Suppressor macrophage treated with lipopolysaccharide for 1 hour (primary cell): ENCODE measurements at places on chromosomes 16 and 17.

- DNase-seq: no peak
Observed at GRCh38 chr16:49019081-49019633, 262.5 kb downstream of the CBLN1 start.

DNA sequence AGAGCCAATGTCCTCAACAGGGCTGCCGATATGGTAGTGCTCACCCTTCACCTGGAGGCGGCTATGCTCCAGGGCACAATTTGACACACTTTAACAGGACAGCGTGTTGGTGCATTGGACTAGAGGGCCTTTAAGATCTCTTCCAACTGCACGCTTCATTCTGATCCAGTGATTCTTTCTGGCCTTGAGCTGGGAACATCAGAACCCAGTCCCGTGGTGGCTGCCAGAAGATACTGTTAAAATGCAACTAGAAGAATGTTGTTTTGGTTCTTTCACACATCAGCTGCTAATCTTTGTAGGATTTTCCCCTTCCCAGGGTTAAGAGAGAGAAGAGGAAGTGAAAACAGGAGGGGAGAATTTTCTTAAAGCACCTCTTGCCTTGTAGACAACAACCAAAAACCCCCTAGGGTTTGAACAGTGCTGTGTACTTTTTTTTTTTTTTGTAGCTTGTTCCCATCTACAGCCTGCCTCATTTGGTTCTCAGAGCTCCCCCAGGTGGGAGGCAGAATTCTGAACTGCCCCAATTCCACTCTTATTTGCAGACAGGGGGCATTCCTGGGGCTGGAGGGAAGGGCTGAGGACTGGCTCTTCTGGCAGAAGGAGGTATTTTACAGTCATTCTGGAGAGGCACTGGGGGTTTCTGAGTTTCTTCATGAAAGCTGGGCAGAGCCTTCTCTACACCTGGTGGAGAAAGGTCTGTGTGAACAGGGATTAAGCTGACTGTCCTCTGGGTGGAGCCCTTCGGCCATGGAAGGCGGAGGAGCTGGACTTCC is 32.4 kb downstream of the SMARCE1 start:
- DNase-seq: peak; percentile 86

GRCh38 chr17:80743181-80743771 is 198.6 kb downstream of the RPTOR start:
- peak; percentile 42 for DNase-seq

DNA sequence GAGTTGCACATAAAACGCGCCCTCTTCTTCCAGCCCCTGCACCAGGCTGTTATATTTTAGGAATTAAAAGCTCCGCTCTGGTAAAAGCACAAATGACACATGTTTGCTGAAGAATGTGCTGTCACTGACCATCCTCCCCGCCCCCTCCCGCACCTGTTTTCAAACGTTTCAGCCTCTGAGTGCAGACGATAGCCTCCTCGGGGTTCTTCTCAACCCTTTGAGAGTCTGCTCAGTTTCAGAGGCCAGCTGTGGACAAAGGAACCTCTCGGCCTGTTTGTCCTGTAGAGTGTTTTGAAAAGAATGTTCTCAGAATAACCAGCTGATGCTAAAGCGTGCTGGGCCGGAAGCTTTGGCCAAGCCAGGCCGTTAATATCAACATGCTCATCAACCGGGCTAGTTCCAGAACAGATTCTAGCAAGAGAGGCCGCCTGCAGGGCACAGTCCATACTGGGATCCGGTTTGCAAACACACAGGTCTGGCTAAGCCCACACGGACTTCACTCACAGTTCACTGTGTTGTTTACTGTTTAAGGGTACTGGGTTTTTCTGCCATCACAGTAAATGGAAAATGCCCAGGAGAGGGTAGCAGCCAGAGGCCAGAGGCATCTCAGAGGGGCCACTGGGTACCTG is 6.4 kb upstream of the CACNG4 start:
- no peak for DNase-seq

DNA sequence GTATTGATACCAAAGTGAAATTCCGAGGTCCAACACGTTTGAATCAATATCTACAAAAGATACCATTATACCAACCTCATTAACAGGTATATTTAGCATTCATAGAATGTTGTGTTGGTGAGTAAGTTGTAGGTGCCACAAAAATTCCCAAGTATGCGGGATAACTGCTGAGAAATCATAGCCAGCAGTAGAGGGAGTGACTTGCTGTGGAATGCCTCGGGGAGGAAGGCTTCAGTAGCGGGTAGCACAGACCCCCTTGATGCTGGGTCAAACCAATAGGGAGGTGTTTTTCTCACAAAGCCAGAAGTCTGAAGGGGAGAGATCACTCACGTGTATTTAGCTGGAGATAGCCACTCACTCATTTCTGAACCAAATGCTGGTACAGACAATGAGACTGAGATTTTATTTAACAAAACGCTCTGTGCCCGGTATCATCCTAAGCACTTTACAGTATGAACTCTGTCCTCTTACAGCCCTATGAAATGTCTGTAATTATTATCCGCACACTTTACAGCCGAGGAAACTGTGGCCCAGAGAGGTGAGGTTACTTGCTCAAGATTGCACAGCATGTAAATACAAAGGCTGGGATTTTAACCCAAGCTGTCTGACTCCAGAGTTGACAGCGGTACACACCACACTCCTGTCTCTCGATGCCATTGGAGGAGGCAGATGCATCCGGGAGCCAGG is 23.1 kb downstream of the HSBP1 start:
- no peak for DNase-seq

- no peak for DNase-seq
Observed at GRCh38 chr16:72236866-72237265, 64.9 kb upstream of the PMFBP1 start.

DNA sequence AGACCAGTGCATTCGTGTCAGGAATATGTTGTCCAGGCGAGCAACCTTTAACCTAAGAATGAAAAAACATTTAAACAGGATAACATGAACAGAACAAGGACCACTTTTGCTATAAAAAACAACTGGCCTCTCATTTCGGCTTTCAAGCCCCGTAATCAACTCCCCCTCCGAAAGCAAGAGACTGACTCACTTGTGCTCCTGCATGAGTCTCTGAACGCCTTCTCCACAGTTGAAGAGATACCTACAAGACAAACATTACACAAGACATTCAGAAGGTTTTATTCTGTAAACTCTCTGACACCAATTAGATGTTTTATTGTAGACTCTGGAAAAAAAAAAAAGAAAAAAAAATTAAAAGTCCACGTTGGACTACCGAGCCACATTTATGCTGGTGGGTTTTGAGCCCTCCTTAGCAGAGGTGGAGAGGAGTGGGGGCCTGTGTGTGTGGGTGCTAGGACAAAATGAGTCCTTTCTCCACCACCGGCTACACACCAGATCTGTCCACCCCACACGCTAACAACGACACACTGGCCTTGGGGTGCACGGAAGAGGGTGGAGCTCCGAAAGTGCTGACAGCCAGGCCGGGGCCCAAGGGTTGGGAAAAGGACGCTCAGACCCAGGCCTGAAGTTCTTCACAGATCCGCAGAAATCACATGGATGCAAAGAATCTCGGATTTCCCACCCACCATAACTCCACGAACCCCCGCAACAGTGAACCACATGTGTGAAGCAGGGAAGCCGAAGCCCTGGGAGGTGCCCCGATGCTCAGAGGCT is 759 bp downstream of the ELAC2 start:
- no peak for DNase-seq

GRCh38 chr17:28827672-28828071 is 14.9 kb downstream of the FAM222B start:
- DNase-seq: no peak

- no peak for DNase-seq
Observed at GRCh38 chr17:61395983-61396585, 3.6 kb upstream of the TBX2 start.

- DNase-seq: no peak
Observed at GRCh38 chr16:78399384-78399783, 299.9 kb downstream of the WWOX start.

- DNase-seq: no peak
Observed at GRCh38 chr17:49747632-49748031, 16.3 kb downstream of the FAM117A start.

GRCh38 chr16:29915590-29916247 is 10.3 kb downstream of the KCTD13 start:
- no peak for DNase-seq

GRCh38 chr16:11389083-11389482 is 43.8 kb downstream of the RMI2 start:
- DNase-seq: no peak

- no peak for DNase-seq
Observed at GRCh38 chr16:20850981-20851380, 44.7 kb downstream of the REXO5 start.

GRCh38 chr17:32828822-32829221 is 48.1 kb downstream of the MYO1D start:
- DNase-seq: no peak

DNA sequence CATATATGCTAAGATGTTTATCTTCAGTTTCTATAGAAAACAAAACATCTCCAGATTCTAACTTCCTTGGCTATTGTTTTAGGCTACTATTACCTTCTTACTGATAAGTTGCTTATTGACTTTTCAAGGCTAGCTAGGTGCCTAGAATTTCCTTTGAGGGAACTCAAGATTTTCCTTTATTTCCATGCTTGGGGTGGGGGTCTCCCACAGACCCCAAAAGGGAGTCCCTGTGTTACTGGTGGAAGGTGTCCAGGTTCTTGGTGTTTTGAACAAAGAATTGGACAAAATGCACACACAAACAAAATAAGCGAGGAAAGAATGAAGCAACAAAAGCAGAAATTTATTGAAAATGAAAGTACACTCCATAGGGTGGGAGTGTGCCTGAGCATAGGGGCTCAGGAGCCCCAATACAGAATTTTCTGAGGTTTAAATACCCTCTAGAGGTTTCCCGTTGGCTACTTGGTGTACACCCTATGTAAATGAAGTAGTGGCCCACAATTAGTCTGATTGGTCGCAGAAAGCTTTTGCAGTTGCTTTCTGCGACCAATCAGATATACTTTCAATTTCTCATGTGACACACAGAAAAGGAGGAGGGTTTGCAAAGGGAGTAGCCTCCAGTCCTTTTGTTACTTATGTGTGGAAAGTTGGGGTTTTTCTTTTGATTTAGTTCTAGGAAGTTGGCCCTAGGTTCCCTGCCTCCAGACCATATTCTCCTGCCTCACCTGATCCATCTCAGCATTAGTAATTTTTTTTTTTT is 67.5 kb downstream of the MARF1 start:
- no peak for DNase-seq

- DNase-seq: no peak
Observed at GRCh38 chr17:6279659-6280058, 155.3 kb downstream of the AIPL1 start.

DNA sequence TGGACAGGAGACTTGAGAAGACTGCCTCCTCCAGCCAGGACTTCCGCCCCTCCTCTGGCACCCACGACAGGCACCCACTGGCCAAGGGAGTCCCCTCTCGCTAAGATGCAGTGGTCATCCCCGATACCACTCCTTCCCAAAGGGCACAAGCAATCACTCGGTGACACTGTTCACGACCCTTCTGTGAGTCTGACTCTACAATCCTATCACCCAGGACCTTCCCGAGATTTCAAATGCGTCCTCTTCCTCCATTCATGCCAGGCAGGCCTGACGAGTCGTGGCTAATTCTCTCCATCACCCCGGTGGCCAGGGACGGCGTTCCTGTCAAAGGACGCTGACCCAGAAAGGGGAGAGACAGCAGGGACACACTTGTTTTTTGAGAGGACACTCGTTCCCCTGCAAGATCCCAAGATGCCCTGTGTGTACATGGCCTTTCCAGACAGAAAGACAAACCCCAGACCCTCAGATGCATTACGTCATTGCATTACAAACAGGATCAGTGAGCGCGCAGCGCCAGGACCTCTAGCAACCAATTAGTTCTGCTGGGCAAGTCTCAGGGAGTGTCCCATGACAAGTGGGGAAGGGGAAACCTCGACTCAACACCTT is 12.2 kb downstream of the FBXO31 start:
- DNase-seq: no peak

DNA sequence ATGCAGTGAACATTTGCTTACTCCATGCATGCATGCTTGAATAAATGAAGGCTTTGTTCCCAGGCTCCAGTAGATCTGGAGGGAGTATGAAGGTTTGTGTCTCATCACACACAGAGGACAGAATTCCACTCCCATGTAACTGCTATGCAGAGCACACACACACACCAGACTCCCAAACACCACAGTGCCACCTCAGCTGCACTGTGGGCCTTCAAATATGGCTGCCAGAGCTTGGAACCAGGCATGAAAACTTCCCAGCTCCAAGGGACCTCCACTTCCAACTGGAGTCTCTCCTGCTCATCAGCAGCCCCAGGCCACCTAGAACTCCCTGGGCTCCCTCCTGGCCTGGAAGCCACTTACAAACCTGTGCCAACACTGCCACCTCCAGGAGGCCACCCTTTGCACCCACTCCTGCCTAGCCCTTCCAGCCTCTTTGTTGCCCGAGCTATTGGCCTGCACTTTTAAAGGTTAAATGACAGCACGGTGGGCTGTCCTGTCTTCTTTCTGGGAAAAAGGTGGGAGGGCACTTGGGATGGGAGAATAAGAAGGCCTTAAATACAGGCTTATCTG is 151.2 kb downstream of the ZNF423 start:
- peak; percentile 1 for DNase-seq

- DNase-seq: no peak
Observed at GRCh38 chr17:20967776-20968175, 75.0 kb downstream of the USP22 start.

DNA sequence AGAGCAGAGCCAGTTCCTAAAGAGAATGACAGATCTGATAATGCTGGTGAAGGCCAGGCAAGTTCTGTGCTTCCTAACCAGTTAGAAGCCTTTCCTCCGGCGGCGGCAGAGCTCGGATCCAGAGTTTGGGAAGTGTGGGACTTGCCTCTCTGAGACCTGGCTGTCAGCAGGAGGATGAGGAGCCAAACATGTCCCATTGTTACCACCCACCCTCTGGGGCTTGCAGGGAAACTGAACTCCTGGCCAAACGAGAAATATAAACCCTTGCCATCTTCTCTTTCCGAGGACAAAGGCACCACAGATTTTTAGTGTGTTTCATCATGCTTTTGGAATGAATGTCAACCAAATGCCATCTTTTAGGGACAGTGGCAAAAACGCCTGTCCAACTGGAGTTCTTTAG is 80.2 kb upstream of the SMURF2 start:
- no peak for DNase-seq

- no peak for DNase-seq
Observed at GRCh38 chr16:88430185-88430523, 22.9 kb upstream of the ZFPM1 start.

GRCh38 chr16:75074920-75075687 is 41.5 kb downstream of the LDHD start:
- DNase-seq: peak; percentile 22

GRCh38 chr16:83312718-83313245 is 495.0 kb upstream of the HSBP1 start:
- DNase-seq: no peak

- DNase-seq: no peak
Observed at GRCh38 chr16:73080931-73081330, 33.0 kb upstream of the ZFHX3 start.

- no peak for DNase-seq
Observed at GRCh38 chr17:1005361-1005946, 8.5 kb downstream of the TIMM22 start.

GRCh38 chr17:58587713-58588117 is 73.3 kb upstream of the MTMR4 start:
- DNase-seq: peak; percentile 59

GRCh38 chr16:64513871-64514270 is 608.0 kb downstream of the CDH11 start:
- no peak for DNase-seq

GRCh38 chr17:34485999-34486398 is 93.4 kb upstream of the TMEM132E start:
- peak; percentile 79 for DNase-seq
